ENCODE measurements at places on chromosomes 13 and 19. TPM values are rescaled to one million over a fixed set of nuclear protein-coding genes. Genes with fewer than 3 reads are reported as not detected.

CCDC8 gene
- total RNA-seq: 25.8 TPM

GRCh38 chr19:14405380-14405757 is 13.8 kb downstream of the DDX39A start:
- no peak for DNase-seq

- no peak for DNase-seq
Observed at GRCh38 chr13:49326222-49326917, 78.6 kb downstream of the CDADC1 start.

SLITRK5 gene
- not detected for total RNA-seq

SUGP2 gene
- 61.2 TPM for total RNA-seq

PLPP2 gene
- total RNA-seq: 0.14 TPM

NLRP7 gene
- not detected for total RNA-seq

GRCh38 chr13:99992949-99993351 is 11.4 kb downstream of the ZIC2 start:
- DNase-seq: no peak

GRCh38 chr13:24306632-24307031 is 2.7 kb upstream of the C1QTNF9 start:
- DNase-seq: no peak

- DNase-seq: peak; percentile 93
Observed at GRCh38 chr13:80341101-80341755, at the start of gene SPRY2. Gene SPRY2, minus strand, starts transcription at chr13:80341126. Its CDS starts 3,421 bp downstream, at chr13:80337705.

- DNase-seq: peak; percentile 64
Observed at GRCh38 chr19:36140304-36141038, 605 bp downstream of the CAPNS1 start.

- no peak for DNase-seq
Observed at GRCh38 chr19:35522745-35523327, 5.3 kb downstream of the SBSN start.

Measured in heart right ventricle (tissue), 16 donors.